Colonic mucosa (tissue), 4 donors: ENCODE measurements at places on chromosomes 7 and 10.

- DNase-seq = no peak
These were observed 69.4 kb downstream of the CCSER2 start for GRCh38 chr10:84397735-84398144.

- peak; percentile 49 for DNase-seq
These were observed 676 bp downstream of the TCAF1 start for GRCh38 chr7:143901332-143901667.

GRCh38 chr10:44607116-44607515, 222.2 kb upstream of the CXCL12 start:
- no peak for DNase-seq

- DNase-seq = no peak
These were observed 85.4 kb upstream of the AFAP1L2 start for GRCh38 chr10:114489521-114490310.

DNA sequence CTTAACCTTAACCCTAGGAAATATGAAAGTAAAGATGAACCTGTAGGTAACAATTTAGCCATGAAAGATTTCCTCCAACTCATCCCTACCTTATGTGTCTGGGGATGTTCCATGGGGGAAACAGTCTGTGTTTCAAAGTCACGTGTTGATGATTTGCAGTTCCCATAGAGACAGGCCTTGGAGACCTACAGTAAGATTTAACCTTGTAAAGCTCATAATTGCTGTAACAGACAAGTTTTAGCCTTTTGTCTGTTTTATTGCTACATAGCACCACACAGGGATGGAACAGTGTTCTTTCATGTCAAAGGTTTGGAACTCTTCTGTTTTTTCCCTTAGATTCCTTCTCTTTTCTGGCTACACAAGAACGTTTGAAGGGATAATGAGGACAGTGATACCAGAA, 35.2 kb upstream of the ITGA8 start:
- DNase-seq = no peak

DNA sequence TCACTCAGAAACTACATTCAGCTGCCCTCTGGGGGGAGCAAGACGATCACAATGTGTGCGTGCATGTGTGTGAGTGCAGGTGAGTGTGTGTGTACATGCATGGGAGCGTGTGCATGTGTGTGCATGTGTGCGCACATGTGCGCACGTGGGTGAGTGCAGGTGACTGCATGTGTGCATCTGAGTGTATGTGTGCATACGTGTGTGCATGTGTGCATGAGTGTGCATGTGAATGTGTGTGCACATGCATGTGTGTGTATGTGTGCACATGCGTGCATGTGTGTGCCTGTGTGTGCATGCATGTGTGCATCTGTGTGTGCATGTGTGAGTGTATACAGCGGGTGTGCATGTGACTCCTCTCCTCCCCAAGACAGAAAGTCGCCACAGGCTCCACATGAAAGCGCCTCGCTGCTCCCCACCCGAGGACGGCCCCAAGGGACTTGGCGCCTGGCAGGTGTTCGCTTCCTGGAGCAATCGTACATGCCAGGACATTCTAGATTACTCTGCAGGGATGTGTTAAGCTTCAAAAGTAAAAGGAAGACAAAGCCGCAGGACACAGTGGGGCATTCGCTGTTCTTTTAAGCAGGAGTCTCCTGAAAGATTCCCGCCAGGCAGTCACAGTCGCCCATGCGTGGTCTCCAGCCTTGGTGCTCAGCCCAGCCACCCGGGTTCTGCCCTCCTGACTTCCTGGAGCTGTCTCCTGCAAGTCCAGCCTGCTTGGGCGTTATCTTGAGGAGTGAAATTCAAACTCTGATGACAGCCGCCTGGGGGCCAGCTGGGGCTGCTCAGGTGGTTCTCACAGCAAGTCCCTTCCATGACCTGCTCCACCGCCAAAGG, 42.0 kb upstream of the ADGRA1 start:
- DNase-seq = no peak

- DNase-seq = no peak
These were observed 102.7 kb downstream of the MACC1 start for GRCh38 chr7:20114468-20114867.

DNA sequence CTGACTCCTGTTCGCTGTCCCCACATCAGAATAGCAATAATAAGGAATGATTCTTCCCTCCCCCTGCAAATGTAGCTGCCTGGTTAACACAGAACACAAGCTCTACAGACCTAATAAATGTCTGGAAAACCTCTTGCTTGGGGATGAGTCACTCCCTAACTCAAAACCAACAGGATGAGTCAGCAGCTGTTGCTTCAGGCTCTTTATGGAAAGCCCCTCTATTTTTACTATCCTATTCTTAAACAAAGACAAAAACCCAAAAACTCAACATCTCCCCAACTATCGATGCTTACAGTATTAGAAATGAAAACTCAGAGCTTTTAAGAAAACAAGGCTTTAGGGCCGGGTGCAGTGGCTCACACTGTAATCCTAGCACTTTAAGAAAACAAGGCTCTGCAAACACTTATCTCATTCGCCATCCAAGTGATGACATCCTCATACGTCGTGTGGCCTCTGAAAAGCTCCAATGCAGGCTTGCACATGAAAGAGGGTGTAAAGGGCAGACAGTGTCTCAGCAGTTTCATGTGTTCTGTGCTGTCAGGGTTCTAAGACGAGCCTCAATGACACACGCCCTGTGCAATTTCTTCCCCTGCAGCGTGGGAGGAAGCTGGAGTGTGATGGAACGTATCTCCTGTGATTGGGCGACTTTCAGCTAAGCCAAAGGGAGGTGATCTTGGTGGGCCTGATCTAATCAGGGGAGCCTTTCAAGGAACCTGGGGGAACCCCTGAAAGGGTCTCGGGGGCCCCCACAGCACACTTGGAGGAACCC, 70.1 kb downstream of the AMZ1 start:
- DNase-seq = peak; percentile 45

GRCh38 chr7:41711283-41712064, 8.6 kb upstream of the INHBA start:
- DNase-seq = peak; percentile 34

- no peak for DNase-seq
These were observed 129.4 kb downstream of the NRBF2 start for GRCh38 chr10:63262430-63263073.

DNA sequence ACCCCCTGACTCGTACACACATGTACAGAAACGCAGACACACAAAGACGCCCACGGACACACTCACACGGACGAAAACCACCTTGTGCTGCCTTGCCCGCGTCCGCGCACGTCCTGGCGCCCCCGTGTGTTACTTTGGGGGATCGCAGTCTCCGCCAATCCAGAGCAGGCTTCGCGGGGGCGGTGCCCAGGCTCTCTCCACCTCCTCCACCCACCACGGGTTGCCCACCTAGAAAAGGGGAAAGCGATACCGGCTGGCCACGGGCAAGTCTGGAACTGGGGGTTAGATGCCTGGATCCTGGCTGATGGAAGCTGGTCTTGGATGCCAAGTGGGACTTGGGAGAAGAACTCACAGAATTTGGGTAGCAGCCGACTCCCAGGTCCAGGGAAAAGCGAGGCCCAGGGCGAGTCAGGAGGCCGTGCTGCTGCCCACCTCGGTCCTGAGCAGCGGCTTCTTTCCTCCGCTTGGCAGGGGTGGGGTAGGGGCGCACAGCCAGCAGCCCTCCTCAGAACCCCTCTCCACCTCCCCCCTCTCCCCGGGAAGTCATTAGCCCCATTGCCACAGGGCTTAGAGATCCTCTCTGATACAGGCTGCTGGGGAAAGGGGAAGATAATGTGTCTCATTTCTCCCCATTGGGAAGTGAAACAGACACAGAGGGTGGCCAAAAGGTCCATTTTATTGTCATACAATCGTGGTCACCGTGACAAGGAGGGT, 4.6 kb upstream of the VGF start:
- peak; percentile 81 for DNase-seq

GRCh38 chr7:128755075-128755818, 16.1 kb downstream of the CALU start:
- no peak for DNase-seq
